ENCODE measurements at places on chromosomes 6 and 20. TPM values are rescaled to one million over a fixed set of nuclear protein-coding genes. Genes with fewer than 3 reads are reported as not detected.

NKAIN4 gene
- not detected for total RNA-seq

ATP9A gene
- total RNA-seq: 11.0 TPM

PTCHD4 gene
- 1.3 TPM for total RNA-seq

COMMD7 gene
- 61.1 TPM for total RNA-seq

SCAND1 gene
- total RNA-seq: 107 TPM

SMLR1 gene
- total RNA-seq: not detected

PTPRT gene
- not detected for total RNA-seq

PPP1R16B gene
- total RNA-seq: not detected

EYA2 gene
- 0.15 TPM for total RNA-seq

RBPJL gene
- not detected for total RNA-seq

CRISP2 gene
- total RNA-seq: not detected

UBE2C gene
- 435 TPM for total RNA-seq

TGM3 gene
- not detected for total RNA-seq

TMEM74B gene
- total RNA-seq: 0.34 TPM

PXMP4 gene
- 15.6 TPM for total RNA-seq

PTK6 gene
- not detected for total RNA-seq

NRN1 gene
- total RNA-seq: 105 TPM

CDH26 gene
- 0.15 TPM for total RNA-seq

TUBE1 gene
- 22.7 TPM for total RNA-seq

POM121L2 gene
- not detected for total RNA-seq

Measured in M059J (cell line).